ENCODE measurements at places on chromosomes 7 and 10.

DNA sequence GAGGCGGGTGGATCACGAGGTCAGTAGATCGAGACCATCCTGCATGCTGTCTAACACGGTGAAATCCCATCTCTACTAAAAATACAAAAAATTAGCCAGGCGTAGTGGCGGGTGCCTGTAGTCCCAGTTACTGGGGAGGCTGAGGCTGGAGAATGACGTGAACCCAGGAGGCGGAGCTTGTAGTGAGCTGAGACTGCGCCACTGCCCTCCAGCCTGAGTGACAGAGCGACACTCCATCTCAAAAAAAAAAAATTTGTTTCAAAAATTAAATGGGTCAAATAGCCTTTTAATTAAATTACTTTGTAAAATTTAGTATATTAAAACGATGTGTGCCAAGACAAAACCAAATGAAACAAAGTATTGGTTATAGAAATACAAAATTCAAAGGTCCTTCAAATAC is 6.8 kb upstream of the MRC1 start:
- no peak for DNase-seq

DNA sequence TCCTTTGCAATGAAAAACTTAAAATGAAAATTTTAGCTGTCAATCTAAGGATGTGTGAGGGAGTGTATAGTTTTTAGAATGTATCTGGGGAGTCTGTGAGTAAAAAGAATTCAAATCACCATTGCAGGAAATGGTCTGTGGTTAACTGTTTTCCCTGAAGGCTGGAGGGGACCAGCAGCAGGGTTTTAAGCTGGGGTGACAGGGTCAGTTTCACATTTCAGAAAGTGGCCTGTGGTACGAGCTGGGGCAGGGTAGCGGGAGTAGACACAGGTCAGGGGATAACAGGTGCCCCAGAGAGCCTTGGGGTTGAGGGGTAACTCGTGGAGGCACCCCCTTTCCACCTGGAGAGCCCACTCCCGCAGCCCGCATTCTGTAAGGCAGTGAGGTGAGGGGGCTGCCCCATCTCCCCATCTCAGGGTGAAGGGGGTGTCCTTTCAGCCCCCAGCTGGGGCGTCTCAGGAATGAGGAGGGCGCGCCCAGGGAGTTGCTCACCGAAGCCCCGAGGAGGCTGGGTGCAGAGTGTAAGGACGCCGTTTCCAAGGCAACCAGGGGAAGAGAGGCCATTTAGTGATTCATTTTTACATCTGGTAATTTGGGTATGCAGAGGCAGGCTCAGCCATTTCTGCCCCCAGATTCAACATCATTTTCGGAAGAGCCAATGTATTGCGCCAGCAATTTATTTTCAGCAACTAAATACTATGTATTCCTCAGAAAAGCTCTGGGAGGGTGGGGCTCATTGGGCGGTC is 168.9 kb downstream of the SLIT1 start:
- DNase-seq = no peak

DNA sequence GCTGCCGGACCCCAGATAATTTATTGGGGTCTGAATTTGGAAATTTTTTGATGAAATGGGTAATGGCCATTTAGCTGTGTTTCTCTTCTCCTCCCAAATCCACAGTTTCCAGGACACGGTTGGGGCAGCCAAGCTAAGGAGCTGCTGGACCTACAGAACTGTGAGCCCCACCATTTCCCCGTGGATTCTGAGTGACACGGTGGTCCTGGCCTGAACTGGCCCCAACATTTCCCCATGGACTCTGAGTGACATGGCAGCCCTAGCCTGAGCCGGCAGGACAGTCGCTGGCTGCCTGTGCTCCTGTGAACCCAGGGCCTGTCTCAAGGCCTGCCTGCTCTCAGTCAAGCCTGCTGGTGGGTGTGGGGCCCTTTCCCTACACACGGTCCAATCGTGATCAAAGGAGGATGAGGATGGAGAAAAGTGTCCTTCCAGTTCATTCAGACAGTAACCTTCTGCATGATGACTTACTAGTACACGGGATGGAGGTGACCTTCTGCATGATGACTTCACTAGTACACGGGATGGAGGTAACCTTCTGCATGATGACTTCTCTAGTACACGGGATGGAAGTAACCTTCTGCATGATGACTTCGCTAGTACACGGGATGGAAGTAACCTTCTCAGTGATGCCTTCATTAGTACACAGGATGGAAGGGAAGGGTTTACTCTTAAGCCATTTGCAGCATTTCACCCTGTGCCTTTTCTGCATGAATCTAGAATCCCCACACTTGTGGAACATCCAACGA is 359.9 kb downstream of the GLRX3 start:
- no peak for DNase-seq

DNA sequence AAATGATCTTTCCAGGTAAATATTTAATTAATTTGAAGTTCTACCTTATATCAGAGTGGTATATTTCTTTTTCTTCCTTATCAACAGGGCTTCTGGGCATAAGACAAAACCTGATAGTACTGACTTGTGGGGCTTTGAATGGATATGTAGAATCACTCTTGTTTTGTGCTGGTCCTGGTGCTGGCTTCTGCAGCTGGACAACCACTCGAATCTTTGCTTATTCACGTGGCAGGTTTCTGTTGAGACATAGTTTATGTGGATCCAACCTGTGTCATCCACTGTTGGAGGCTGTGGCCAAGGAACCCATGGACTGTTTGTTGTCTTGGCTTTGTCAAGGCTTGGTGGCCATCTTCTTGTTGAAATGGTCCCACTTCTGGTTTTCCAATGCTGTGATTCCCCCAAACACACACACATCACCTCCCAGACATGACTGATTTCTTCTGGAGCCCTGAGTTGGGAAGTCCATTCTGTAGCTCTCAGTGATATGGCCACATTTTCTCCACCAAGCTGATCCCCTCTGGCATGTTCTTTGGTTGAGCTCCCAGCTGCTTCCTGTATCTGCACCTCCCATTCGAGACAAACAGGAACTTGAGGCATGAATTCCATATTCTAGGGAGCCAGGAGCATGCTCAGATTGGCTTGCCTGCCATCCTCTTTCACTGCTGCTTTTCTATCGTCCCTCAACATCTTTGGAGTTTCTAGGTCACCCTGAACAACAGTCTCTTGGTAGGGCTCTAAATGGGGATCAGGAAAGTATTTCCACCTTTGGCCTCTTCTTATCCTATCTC is 19.5 kb downstream of the TAS2R41 start:
- DNase-seq = no peak

DNA sequence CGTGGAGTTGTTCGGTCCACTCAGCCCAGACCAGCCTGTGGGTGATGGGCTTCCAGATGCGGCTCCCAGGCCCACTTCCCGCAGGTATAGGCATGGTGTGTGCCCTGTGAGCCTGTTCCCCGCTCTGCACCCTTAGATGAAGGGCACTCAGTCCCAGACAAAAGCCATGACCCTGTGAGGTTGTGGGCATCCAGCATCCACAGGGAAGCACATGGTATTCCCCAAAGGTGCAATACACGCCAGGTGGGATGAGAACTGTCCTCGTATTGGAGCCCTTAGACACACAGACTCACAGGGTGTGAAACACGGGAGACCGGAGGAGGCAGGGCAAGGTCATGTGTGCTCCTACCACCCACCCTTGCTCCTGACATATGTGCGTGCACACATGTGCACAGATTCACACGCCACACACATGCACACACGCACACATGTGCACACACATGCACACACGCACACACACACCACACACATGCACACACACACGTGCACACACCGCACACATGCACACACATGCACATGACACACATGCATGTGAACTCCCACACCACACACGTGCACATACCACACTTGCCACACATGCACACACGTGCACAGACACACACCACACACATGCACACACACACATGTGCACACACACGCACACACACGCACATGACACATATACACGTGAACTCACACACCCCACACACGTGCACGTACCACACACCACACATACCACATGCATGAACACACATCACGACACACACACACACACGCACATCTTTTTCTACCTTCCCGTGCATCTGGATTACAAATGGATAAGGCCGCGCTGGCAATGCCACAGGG is 319.4 kb downstream of the WDR37 start:
- DNase-seq = no peak

GRCh38 chr10:31133792-31134310 is 102.2 kb upstream of the ZNF438 start:
- DNase-seq = no peak

DNA sequence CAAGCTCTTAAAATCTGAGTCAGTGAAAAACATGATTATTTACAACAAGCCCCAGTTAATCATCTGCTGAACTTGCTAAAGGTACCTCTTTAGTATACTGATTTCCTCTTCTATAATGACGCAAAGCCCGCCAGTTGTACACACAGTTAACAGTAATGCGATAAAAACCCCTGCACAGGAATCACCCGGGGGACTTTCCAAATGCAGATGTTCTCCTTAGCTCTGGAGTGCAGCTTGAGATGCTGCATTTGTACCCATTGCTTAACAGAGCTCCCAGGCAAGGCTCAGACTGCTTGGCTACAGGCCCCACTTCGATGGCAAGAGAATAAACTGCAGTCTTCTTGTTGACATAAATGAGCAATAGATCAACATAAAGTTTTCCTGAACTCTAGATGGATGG is 279.6 kb upstream of the HGF start:
- DNase-seq = no peak

- no peak for DNase-seq
Measured at GRCh38 chr7:139094030-139094429, 15.5 kb downstream of the ZC3HAV1 start.

GRCh38 chr10:122142641-122143237 is 128.4 kb upstream of the BTBD16 start:
- no peak for DNase-seq

Data from Caki2 (cell line).